ENCODE measurements at places on chromosomes 16 and 17.

GRCh38 chr17:73485130-73485529, 159.1 kb downstream of the SDK2 start:
- DNase-seq = no peak

- no peak for DNase-seq
Observed at GRCh38 chr17:48385319-48385718, 44.7 kb downstream of the SKAP1 start.

DNA sequence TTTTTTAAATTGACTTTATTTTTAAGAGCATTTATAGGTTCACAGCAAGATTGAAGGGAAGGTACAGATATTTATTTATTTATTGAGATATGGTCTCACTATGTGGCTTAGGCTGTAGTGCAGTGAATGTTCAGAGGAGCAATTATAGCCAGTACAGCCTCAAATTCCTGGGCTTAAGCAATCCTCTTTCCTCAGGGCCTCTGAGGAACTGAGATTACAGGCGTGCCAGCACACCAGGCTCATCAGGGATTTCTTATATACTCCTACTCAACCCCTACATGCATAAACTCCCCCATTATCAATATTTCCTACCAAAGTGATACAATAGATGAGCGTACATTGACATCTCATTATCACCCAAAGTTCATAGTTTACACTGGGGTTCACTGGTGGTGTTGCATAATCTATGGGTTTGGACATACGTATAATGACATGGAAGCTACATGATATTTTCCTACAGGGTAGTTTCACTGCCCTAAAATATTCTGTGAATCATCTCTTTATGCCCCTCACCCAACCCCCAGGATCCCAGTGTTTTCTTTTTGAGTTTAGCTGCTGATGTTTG, 33.5 kb downstream of the HS3ST3B1 start:
- DNase-seq = no peak

- DNase-seq = no peak
Observed at GRCh38 chr17:72462407-72462806, 341.6 kb downstream of the SOX9 start.

DNA sequence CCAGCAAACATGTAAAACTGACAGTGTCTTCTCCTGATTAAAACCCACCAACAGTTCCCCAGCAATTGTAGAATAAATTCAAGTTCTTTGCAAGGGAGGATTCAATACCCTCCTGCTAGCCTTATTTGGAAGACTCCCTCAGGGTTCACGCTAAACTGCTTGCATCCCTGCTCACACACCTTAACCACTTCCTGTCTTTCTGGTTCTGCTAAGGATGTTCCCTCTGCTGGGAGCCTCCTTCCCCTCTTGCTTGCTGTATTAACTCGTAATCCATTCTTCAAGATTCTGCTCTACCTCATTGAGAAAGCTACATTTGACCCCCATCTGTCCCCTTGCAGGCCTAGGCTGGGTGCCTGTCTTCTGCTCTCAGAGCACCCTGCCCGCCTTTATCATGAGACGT, 2.3 kb upstream of the SHISA6 start:
- no peak for DNase-seq

Data from stimulated activated CD4-positive, alpha-beta T cell treated with anti-CD3 and anti-CD28 coated beads, Interleukin-12 subunit alpha, Interleukin-12 subunit beta, amount 100 ng/mL, for 24 hours (primary cell).